ENCODE measurements at places on chromosomes 6 and 20. TPM values are rescaled to one million over a fixed set of nuclear protein-coding genes. Genes with fewer than 3 reads are reported as not detected.

Gene C6orf141
- 0.90 TPM for total RNA-seq

Gene IYD
- not detected for total RNA-seq

- DNase-seq, result no peak
Observed at GRCh38 chr6:133683606-133684005, 205.3 kb upstream of the TCF21 start.

GRCh38 chr20:49356676-49357075, 78.8 kb upstream of the ZNFX1 start:
- DNase-seq, result no peak

GRCh38 chr6:3701631-3702030, 49.9 kb downstream of the PXDC1 start:
- no peak for DNase-seq

Data from tibial nerve (tissue), 4 donors.